ENCODE measurements at places on chromosomes 16 and 17. TPM values are rescaled to one million over a fixed set of nuclear protein-coding genes. Genes with fewer than 3 reads are reported as not detected.

GRCh38 chr16:14015033-14015432 lies 56.1 kb upstream of the MRTFB start:
- DNase-seq: no peak

- no peak for DNase-seq
Observed at GRCh38 chr16:85492295-85492864, 120.7 kb upstream of the GSE1 start.

DNA sequence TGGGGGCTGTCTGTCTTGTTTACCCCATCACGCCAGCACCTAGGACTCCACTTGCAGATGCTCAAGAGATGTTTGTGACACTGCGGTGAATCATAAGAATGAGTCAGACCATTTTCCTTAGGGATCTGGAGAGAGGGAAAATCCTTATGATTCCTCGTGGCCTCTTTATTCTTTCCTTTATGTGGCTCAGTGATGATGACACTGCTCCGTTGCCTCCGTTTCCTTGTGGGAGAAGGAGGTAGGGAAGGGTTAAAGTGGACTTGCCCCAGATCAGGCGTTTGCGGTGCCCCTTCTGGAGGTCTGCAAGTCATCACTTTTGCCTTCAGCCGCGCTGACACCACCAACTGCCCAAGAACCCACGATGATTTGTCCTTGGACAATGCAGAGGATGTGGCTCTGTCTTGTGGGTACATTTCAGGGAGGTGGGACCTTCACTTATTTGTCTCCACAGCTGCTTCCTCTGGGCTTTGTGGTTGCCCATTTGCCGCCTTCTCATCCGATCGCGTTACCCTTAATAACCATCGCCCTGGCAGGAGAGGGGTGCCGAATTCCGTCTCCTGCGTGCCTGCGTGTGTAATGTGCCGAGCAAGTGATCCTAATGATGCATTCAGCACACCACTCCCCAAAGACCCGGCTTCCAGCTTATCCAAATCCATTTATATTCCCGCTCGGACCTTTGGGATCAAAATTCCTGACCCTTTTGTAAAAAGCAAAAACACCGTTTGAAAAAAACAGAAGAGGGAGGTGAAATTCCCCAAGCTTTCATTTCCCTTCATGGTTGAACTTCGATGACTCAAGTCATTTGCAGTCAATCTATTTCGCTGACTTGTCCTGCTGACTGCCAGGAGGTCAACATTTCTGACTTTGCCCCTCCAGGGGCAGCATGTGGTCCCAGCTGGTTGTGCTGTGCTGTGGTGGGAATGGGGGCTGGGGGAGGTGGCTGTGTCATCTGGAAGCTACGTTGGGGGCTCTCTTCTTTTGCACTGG lies 87.2 kb upstream of the IRX3 start:
- DNase-seq: no peak

DNA sequence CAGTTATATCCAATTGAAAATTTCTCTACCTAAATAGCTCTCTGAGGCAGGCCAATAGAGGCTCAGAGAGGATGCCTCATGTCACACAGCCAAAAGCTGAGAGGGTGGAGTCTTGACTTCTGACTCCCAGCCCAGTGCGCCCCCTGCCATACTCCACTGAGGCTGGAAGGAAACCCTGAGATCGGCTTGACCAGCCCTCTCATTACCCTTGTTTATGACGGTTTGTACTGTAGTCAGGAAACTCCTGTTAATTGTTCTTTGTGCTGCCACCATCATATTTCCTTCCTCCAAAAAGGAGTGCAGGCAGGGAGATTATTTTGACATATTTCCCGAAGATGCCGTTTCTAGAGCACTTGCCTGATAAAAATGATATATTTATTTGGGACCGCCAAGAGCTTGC lies 107.9 kb downstream of the AIPL1 start:
- peak; percentile 57 for DNase-seq

DNA sequence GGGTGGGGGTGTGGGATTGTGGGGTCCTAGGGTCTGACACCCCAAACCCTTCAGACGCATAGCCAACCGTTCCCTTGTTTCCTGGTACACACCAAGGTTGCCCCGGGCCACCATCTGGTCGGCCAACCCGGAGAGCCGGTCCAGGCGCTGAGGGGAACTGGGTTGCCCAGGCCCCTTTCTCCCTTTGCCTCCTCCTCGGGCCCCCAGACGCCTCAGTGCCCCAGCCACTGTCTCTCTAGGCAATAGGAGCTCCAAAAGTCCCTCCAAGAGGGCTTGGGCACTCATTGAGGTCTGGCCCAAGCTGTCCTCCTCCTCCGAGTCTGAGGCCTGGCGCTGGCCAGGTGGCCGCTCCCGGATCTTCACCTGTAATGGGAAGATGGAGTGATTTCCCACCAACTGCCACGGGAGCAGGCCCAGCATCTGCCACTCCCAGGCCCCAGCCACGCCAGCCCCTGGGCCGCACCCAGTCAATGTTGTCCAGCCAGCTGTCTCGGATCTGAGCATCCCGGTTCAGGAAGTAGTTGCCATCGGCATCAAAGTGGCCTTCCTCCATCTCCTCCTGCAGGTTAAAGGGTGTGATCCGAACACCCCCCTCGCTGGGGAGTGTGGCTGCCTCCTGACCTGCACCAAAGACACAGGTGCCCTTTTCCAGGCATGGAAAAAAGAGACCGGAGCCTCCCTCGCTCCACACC lies 1.5 kb downstream of the CD2BP2 start:
- DNase-seq: no peak

DNA sequence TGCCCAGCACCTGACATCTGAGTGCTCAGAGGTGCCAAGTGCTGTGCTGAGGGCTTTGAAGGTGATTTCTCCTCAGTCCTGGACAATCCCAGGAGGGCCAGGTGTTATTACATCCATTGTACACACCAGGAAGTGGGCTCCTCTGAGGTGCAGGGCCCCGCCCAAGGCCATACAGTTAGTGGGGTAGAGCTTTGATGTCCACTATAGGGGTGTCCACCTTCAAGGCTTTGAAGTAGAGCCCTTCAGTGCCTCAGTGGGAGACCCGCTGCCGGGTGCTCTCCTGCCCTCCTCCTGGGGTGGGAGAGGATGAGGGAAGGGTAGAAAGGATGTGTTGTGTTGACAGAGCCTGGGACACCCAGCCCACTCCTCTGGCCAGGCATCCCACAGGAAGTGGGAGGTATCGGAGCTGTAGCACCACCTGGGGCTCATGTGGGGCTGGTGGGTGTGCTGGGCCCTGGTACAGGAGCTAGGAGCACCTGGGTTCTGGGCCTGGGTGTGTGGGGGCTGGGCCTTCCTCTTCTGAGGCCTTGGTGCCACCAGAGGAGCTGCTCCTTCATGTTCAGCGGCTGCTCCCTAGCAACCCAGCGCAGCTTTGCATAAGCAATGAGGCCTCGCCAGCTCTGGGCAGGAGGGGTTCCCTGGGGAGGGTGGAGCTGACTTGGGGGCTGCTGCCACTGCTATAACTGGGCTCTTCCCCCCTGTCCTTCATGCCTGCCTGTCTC lies 7.4 kb downstream of the LASP1 start:
- no peak for DNase-seq

DNA sequence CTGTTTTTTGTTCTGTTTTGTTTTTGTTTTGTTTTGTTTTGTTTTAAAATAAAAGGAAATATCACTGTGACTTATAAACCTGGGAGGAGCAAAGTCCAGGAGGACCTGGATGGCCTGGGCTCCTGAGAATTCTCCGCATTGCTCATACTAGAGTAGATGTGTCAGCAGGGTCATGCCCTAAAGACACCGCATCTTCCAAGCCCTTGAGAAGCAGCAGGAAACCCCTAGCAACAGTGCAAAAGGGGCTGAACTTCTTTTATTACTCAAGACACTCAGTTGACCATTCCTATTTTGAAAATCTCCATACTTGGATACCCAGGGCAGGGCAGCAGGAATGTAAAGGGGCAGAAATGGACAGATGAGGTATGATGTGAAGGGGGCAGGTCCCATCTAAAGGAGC lies 51.8 kb downstream of the SYT17 start:
- no peak for DNase-seq

DNA sequence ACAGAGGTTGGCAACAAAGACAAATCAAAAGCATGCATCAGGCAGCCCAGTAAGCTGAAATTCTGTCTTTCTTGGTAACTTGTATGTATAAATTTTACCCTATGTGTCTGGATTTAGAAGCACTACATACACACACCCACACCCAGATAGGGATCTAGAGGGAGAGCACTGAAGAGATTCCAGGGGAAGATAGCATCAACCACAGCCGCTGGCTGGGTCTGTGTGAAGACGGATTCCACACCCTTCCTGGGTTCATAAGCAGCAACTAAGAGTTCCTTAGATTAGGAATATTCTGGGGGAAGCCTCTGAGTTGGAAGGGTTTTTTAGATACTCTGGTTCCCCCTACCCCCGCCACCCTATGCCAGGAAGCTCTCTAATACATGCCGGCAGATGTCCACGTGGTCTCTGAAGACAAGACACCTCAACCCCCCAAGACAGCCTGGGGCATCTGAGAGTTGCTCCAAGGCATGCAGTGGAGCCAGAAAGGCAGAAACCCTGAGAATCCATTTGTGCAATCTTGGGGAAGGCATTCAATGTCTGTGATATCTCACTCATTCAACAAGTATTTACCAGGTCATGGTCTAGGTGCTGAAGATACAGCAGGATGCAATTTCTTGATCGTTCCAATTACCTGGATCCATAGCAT lies 86.4 kb downstream of the NOG start:
- DNase-seq: no peak

- DNase-seq: no peak
Observed at GRCh38 chr16:2816751-2817339, at the start of gene PRSS21. Gene PRSS21, plus strand, starts transcription at chr16:2817237. Its CDS starts 32 bp downstream, at chr16:2817269.

DNA sequence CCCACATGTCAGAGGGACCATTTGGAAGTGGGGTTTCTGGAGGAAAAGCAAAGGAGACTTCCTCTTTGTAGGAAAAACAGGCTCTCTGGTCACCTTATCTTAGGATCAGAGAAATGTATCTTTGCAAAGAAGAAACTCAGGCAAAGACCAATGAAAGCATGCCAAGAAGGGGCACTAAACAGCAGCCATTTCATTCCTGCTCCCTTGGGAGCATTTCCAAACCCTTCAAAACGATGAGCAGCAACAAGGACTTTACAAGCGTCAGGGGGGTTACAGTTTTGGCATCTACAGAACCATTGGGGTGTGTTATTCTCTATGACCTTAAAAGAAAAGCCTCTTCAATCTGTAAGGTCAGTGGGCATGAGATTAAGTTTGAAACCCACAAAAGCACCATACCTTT lies 122.8 kb downstream of the SMG6 start:
- no peak for DNase-seq

GRCh38 chr16:77090062-77090461 lies 100.9 kb upstream of the MON1B start:
- DNase-seq: no peak

DNA sequence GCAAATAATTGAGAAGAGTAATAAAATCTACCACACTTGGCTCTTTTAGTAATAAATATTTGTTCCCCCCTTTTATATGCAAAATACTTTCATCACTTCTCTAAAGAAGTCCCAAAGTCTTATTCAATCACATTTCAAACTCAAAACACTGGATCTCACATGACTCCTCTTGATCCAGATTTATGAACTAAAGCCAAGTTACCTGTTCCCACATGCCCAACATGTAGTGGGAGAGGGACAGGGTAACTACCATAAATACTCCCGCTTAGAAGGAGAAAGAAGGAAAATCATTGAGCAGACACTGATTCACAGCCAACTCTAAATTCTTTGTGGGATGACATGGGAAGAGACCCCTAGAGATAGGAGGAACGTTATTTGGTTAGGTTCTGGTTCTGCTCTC lies 64.9 kb upstream of the PMFBP1 start:
- DNase-seq: no peak

DNA sequence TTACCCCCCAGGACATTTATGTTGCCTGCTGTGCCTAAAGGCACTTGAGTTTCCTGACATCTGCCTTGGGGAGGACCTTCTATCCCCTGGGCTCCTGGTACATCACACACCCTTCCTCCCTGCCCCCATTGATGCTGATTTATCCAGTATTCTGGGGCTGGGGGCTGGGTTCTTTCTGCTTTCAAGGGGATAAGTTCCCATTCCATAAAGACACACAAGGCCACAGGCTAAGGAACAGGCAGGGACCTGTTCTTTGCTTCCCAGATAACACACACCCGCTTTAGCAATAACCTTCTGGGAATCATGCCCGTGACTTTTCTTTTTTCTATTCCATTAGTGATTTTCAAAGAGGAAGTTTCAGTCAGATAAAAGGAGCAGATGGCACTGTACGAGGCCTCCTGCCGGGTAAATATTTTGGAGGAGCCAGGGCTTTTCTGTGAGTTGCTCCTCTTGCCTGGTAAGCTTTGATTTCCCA lies 30.6 kb downstream of the CHD9 start:
- peak; percentile 42 for DNase-seq

- DNase-seq: no peak
Observed at GRCh38 chr16:26457095-26457494, 609.6 kb upstream of the C16orf82 start.

DNA sequence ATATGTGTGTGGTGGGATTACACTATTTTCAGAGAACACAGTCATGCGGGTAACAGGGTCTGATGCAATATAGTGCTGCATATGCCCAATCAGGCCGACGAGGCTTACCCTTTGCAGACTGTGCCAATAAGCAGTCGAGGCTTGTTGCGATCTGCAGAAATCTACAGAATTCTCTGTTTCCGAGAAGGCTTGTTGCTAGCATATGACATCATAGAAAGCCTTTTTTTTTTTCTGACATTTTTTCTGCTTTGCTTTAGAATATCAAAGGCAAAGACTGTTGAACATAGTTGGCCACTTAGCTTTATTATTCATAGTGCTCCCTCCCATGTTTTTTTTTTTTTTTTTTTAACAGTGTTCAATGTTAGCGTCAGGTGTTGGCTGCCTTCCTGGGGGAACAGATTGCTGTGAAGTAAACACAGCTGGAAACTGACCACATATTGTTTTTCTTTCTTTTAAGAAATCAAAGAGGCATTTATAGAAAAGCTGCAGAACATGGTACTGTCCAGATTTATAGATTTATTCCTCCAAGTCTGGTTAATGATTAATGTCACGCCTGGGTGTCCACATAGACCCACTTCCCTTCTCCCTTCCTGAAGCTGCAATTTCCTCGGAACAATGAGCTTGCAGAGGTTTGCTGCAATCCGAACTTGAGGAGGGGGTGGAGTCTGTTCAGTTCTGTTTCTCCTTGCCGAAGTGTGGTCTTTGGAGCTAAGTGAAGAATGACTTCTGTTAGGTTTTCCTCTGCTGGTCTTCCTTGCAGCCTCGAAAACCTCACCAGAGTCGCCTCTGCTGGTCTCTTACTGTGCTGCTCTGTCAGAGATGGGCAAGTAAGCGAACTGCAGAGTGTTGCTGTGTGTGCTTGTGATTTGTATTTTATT lies 87.3 kb downstream of the MAP2K6 start:
- no peak for DNase-seq

DNA sequence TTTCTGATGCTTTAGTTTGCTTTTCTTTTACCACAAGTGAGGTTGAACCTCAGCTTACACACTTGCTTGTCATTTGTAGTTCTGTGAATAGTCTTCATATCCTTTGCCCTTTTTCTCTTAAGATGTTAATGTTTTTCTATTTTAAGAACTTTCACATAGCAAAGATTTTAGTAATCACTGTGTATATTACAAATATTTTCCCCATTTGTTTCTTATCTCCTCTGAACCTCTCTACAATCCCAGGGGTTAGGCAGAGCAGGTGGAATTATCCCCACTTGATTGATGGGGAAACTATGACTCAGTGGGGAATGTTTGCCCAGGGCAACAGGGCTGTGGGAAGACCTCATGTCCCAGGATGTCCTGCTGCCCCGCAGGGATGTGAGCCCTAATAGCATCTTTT lies 11.7 kb upstream of the MYH3 start:
- no peak for DNase-seq

Gene TMEM208
- 23.0 TPM for total RNA-seq

Gene TTLL6
- total RNA-seq: 0.41 TPM

Gene NAGS
- total RNA-seq: 9.7 TPM

Gene SGCA
- total RNA-seq: 0.90 TPM

Gene CACNG1
- total RNA-seq: not detected

Gene UTS2R
- not detected for total RNA-seq

Gene MED1
- total RNA-seq: 19.7 TPM
